ENCODE measurements at places on chromosomes 6 and 20.

- DNase-seq = no peak
Measured at GRCh38 chr6:116084284-116084683, 16.4 kb upstream of the NT5DC1 start.

- DNase-seq = no peak
Measured at GRCh38 chr6:34695729-34696188, 808 bp downstream of the ILRUN start.

DNA sequence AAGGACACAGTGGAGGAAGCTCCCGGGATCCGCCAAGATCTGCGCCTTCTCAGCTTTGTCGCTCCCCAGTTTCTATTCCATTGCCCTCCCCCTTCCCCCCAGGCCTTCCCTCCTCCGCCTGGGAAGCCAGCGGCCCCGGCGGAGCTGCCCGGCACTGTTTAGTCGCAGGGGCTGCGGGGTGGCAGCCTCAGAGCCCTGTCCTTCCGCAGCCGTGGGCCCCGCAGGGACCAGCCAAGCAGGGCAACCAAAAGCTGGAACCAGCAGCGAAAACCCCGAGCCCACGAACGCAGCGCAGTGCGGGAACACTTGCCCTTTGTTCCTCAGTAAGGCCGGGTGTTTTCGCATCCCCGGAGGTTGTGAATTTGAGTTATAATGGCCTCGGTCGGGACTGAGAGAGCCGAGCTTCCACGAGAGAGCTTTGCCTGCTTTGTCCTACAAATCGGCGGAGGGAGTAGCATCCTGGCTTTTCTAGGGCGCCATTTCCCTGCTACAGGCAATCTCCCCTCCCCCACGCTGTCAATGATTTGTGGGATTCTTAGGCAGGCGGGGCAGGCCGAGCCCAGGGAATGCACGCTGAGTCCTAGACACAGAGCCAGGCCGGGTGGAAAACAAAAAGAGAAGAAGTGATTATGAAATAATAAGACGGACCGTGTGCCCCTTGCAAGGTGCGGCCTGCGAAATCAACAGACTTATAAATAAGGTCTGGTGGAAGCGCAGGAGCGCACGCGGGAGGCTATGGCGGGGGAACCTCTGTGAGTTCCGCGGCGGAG is 4.0 kb upstream of the TUBB2B start:
- no peak for DNase-seq

- peak; percentile 26 for DNase-seq
Measured at GRCh38 chr6:158536891-158537798, 22.7 kb upstream of the TMEM181 start.

DNA sequence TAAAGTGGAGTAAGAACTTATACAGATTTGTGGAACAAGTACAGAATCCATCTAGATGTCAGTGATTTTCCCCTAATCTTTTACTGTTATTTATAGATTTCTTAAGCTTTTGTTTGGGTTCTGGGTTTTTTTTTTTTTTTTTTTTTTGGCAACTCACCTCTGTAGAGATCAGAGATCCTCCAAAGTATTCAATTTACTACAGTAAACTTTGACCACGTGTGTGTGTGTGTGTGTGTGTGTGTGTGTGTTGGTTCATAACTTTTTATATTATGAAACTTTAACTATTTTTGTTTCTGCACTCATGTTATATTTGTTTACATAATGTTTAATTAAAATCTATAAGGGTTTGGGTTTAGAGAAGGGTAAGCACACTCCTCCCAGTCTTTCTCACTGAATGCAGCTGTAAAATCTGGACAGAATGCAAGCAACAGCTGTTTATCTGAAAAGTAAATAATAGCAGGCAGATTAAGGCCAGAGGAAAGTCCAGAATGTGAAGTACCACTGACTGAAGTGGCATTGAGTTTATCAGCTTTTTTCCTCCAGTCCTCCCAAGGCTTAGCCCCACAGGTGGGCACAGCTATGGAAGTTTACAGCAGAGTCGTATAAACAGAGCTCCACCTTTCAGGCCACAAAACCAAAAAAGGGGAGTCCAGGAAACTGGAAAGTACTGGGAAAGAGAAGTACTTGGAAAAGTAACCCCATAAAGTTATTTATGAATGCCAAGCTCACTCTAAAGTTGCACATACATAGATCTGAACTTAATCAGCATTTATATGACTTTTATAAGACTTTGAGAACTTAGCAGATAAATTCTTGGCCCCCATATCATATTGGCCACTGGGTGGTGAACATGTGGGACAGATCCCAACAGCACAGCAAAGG is 43.0 kb upstream of the CD2AP start:
- DNase-seq = no peak

DNA sequence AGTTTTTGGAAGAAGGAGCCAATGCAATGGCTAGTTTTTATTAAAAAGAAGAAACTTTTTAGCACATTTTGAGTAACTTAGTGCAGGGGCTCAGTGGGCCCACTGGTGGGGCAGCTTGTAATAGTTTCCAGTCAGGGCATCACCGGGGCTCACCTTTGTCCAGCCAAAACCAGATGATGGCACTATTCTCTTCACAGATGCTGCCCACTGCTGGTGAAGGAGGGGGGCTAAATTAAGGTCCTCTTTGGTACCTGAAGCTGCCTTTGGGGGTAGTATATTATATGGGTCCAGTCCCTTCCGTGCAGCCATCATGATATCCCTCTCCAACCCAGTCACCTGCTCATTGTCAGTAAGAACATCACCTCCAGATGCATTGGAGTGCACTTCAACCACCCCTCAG is 182.9 kb downstream of the PDE7B start:
- no peak for DNase-seq

Measured in CD4-positive, alpha-beta T cell treated with Interleukin-12 subunit alpha and Interleukin-12 subunit beta, for 1 hour (primary cell).